ENCODE measurements at places on chromosomes 2 and 18.

DNA sequence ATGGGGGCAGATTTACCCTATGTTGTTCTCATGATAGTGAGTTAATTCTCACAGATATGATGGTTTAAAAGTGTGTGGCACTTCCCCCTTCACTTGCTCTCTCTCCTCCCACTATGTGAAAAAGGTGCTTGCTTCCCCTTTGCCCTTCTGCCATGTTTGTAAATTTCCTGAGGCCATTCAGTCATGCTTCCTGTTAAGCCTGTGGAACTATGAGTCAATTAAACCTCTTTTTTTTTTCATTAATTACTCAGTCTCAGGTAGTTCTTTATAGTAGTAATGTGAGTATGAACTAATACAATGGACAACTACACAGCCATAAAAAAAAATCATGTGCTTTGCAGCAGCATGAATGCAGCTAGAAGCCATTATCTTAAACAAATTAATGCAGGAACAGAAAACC lies 118.5 kb downstream of the CALCRL start:
- DNase-seq: no peak

GRCh38 chr2:181810823-181811695 lies 80.5 kb upstream of the ITPRID2 start:
- DNase-seq: no peak

DNA sequence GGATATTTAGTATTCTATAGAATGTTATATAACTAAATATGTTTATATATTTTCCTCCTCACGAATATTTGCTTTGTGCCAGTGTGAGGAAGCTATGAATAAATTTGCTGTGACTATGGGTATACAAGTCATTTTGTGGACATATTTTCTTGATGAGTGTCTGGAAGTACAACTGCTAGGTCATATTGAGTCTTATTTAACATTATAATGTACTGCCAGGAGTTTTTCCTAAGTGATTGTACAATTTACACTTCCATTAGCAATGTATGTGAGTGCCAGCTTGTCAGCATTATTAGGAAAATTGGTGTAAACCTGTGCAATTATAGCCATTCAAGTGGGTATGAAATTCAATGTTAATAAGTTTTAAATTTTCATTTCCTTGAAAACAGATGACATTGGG lies 1328.9 kb upstream of the TMEFF2 start:
- no peak for DNase-seq

DNA sequence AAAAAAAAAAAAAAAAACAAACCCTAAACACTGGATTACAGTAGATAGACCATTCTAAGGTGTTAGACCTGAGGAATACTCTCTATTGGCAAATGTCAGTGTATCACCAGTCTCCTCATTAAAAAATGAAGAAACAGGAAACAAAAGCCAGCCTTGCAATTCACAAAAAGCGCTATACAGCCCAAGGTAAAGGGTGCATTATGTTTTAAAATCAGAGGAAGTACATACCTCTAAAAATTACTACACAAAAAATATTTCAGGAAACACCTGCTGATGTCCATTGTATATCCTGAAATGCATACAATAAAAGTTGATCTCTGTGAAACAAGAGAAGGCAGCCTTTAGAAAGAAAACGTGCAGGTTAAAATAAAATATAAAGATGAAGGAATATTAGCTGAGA lies 54.9 kb upstream of the TSPYL6 start:
- no peak for DNase-seq

DNA sequence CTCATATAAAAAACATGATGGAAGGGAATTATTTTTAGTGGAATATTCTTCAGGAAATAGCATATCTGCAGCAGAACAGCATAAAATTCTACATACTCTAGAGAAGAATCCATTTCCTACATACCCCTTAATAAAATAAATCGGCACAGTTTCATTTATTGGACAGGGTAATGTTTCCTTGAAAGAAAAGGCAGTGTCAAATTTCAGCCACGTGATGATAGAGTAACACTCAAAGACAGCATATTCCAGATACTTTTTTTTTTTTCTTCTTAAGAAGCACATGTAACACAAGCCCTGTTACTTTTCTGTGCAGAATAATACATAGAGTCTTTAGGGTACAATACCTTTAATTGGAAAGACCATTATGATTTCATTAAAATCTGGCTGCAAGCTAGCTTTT lies 204.4 kb downstream of the SRBD1 start:
- DNase-seq: no peak

GRCh38 chr2:229162015-229162414 lies 109.1 kb downstream of the PID1 start:
- DNase-seq: no peak

- DNase-seq: no peak
Observed at GRCh38 chr2:29249666-29250253, 134.5 kb downstream of the CLIP4 start.

- DNase-seq: no peak
Observed at GRCh38 chr2:115364093-115364492, 921.7 kb downstream of the DPP10 start.

DNA sequence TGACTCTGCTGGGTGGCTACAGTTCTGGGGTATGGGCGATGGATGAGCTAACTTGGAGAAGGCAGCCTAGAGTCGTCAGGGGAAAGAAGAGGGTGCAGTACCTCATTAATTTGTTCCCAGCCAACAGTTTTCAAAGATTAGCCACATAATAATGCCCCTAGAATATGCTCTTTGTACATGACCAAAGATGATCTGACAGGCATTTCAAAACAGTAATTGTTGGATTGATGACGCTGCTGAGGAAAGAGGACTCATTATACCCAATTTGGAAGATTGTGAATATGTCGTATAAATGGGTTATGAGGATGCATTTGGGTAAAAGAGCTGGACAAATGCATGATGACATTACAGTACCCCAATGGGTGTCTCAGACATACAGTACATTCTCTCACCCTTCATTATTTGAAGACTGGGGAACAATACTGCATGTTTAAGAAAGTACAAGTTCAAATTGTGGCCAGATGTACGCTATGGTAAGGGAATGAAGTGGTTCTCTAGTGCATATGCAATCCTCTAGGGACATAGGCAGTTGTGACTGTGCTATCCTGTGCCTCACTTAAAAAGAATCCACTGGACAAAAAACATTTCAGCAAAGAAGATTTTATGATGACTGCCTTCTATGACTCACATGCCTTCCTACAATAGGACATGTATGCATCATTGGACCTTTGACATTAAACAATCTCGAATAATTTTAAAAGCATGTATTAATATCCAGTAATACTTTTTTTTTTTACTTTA lies 233.2 kb downstream of the CNTNAP5 start:
- no peak for DNase-seq

- no peak for DNase-seq
Observed at GRCh38 chr2:99857867-99858444, 284.4 kb downstream of the AFF3 start.

GRCh38 chr2:237875256-237876060 lies 16.0 kb downstream of the RAMP1 start:
- no peak for DNase-seq

GRCh38 chr2:8090748-8091700 lies 590.8 kb upstream of the ID2 start:
- no peak for DNase-seq

DNA sequence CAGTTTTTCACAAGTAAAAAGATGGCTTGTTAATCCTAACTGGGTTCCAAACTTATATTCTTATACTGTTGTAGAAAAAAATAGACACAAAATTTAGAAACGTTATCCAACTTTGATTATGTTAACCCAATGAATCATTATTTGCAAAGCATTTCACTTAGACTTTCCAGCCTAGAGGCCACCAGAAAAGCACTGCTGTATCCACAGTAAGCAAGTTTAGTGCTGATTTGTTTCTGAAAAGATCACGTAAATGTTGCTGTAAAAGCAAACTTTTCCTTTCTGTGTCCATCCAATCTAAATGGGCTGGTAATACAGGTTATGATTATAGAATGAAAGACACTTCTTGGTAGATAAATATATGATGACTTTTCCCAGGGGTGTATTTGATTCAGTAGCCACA lies 17.6 kb upstream of the BZW1 start:
- DNase-seq: no peak

- DNase-seq: no peak
Observed at GRCh38 chr2:71669628-71670429, 216.5 kb downstream of the DYSF start.

GRCh38 chr18:61388010-61388409 lies 54.8 kb downstream of the CDH20 start:
- no peak for DNase-seq

GRCh38 chr2:19176977-19177376 lies 181.4 kb downstream of the OSR1 start:
- no peak for DNase-seq

DNA sequence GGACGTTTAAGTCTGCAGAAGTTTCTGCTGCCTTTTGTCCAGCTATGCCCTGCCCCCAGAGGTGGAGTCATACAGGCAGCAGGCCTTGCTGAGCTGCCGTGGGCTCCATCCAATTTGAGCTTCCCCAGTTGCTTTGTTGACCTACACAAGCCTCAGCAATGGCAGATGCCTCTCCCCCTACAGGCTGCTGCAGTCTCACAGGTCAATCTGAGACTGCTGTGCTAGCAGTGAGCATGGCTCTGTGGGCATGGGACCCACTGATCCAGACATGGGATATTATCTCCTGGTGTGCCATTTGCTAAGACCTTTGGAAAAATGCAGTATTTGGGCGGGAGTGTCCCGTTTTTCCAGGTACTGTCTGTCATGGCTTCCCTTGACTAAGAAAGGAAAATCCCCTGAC lies 726.0 kb downstream of the ERBB4 start:
- DNase-seq: no peak

DNA sequence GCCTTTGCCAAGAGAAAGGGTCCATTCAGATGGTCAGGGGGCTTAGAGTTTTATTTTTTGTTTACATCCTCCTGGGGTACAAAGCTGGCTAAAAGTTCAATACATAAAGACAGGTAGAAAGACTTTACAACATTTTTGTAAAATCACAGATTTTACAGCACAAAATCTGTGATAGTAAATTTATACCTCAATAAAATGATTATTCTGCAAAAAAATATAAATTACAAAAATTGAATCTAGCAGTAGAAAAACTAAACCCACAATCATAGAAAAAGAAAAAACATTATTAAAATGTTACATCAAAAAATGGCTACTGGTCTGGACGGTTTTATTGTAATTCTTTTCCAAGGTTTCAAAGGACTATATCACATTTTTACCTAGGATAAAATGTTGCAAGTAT lies 674.2 kb upstream of the CHAC2 start:
- DNase-seq: no peak

DNA sequence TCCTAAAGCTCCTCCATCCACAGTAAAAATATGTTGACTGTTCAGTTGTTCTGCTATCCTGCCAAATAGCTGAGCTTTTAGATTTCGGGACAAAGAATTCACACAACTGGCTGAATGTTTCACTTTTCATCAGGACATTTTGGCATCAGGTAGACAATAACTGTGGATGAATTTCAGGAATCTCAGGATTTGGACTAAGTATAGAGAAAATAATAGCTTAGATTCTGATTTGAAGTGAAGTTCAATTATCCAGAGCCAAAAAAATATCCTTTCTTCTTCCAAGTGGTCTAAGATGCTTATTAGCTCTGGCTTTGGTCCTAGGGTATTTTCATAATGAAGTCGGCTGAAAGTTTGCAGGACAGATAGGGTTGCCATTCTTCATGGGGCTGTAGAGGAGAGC lies 16.1 kb downstream of the KCNE4 start:
- no peak for DNase-seq

GRCh38 chr2:46956981-46957531 lies 41.5 kb upstream of the MCFD2 start:
- no peak for DNase-seq

DNA sequence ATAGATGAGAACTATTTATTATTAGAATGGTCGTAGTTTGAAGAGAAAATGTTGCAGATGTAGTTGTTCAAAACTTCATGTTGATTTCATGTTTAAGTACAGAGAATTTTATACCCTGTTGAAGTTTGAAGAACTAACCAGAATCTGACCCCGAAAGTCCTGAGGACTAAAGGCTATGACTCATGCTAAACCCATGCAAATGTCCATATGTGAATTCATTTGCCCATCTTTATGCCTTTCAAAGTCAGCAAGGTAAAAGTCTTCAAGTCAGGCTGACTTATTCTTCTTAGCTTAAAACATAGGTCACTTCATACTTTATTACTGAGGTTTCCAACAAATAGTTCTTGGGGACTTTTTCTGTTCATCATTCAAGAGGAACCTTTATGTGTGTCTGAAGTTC lies 185.5 kb downstream of the CCDC85A start:
- DNase-seq: no peak

DNA sequence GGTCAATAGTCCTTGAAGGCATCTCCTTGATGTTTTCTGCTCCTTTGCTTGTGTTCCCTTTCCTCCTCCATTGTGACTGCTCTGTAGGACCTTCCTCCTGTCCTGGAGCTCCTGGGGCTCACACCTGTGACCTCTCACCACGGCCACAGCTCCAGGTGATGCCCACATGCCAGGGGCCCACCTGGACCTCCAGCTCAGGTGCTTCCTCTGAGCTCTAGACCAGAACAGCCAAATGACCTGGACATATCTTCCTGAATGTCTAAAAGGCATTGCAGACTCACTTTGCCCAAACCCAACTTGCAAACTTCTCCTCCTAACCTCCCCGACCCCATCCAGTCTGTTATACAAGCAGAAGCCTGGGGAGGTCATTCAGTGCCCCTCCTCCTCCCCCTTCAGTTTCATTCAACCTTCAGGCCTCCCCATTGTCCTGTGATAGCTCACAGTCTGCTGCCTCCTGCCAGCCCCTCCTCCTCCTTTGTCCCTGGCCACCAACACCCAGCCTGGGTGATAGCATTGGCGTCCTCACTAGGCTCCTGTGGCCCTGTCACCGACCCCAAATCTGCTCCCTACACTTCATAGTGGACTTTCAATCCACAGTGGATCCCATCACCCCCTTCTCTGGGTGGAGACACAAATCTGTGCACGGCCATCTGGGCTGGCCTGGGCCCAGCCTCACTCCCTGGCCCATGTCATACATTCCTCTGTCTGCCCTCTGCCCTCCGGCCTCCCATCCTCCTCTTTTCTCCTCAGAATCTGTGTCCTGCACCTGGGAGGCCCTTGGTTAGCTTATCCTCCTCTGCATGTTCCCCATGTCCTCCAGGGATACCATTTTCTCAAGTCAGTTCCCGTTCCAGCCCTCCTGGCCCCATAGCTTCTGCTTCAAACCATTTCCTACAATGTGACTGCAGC lies 310.4 kb upstream of the HDAC4 start:
- DNase-seq: no peak

DNA sequence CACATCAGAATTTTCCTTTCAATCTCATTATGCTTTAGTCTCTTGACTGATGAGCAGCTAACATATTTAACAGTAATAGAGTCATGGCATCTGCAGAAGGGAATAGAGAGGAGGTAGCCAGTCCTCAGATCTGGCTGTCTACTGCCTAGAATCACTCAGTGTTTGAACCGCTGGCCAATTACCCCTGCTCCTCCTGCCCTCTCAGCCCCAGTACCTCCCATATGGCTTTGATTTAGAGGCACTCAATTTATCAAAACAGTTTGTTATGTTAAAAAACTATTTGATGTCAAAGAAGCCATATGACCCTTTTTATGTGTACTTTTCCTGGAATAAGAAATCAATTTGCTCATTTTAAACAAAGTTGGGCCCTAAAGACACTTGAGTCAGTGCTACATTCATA lies 355.2 kb downstream of the CMPK2 start:
- DNase-seq: no peak

Data from activated T-helper 1 cell treated with anti-CD3 and anti-CD28 coated beads, Interleukin-2, amount 50 U/mL, for 16 hours (primary cell).